ENCODE measurements at places on chromosomes 13 and 19.

- no peak for DNase-seq
These were observed 308.9 kb upstream of the SLITRK1 start for GRCh38 chr13:84191139-84191538.

GRCh38 chr19:11560404-11561051 lies 1.5 kb upstream of the ELOF1 start:
- no peak for DNase-seq

DNA sequence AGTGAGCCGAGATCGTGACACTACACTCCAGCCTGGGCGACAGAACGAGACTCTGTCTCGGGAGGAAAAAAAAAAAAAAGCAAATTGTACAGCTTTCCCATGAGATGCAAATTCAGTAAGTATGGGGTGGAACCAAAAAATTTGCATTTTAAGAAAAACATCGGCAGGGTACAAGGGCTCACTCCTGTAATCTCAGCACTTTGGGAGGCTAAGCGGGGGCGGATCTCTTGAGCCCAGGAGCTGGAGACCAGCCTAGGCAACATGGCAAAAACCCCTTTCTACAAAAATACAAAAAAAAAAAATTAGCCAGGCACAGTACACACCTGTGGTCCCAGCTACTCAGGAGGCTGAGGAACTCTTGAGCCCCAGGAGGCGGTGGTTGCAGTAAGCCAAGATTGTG lies 91.2 kb downstream of the ELF1 start:
- no peak for DNase-seq

DNA sequence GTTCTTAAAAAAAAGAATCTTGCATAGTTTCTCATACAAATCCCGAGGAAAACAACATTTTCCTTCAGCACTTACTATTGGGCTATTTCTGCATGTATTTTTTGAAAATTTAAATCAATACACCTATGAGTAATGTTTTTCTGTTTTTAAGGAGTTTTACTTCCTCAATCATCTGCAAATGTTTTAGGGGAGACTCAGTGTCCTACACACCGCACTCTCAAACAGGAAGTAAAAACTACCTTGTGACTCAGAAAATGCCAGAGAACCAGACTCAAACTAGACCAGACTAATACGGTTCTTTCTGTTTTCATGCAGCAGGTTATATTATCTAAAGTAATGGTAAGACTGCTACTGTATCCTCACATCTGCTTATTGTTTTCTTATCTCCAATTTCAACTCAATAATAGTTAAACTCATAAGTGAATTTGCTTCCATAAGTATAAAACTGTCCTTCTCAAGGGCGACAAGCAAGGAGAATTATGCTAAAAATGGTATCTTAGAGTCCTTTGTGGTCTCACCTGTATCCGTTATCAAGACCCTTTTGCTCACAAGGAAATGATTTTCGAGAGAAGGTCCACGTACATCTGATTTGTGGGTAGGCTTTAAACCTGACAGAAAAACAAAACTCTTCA lies 52.5 kb downstream of the FLT3 start:
- no peak for DNase-seq
